ENCODE measurements at places on chromosomes 1 and 21. TPM values are rescaled to one million over a fixed set of nuclear protein-coding genes. Genes with fewer than 3 reads are reported as not detected.
A peak's percentile ranks its signal among the peaks of the same experiment; 100 is the strongest.

SPRR2B gene
- total RNA-seq: not detected

IFI44L gene
- total RNA-seq: 6.5 TPM

DNA sequence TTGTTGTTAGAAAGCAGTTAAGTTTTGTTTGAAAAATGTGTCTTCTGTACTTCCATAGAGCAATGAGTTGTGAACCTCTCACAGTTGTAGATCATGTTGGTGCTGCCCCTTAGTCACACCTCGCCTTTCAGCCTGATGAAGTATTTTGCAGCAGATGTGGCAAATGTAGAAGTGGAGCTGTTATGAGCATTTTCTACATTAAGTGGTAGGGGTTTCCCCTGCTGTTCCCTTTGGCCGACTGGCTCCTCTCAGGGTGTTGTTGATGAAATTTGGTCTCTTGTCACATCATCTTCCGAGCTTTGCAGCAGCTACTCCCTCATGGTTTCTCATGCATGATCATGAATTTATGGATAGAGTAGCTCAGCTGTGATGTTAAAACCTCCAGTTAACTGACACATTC is 33.6 kb upstream of the DENND1B start:
- no peak for DNase-seq

DNA sequence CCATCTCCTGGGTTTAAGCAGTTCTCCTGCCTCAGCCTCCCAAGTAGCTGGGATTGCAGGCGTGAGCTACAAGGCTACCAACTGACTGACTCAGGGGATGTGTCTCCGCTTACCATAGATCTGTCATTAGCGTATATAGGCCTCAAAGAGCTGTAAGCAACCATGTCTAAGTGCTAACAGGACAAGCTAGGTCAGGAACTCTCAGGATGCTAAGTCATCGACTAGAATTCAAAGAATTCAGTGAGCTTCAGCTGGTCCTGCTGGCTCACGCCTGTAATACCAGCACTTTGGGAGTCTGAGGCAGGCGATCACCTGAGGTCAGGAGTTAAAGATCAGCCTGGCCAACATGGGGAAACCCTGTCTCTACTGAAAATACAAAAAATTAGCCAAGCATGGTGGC is 29.5 kb downstream of the CAPN2 start:
- peak; percentile 0 for DNase-seq

- DNase-seq: no peak
These were observed 60.8 kb downstream of the TSEN15 start for GRCh38 chr1:184112176-184112948.

RNF186 gene
- total RNA-seq: not detected

GRCh38 chr1:112666946-112667345 is 7.5 kb upstream of the MOV10 start:
- no peak for DNase-seq

- DNase-seq: no peak
These were observed 62.9 kb downstream of the IFI44 start for GRCh38 chr1:78712467-78713051.

DNA sequence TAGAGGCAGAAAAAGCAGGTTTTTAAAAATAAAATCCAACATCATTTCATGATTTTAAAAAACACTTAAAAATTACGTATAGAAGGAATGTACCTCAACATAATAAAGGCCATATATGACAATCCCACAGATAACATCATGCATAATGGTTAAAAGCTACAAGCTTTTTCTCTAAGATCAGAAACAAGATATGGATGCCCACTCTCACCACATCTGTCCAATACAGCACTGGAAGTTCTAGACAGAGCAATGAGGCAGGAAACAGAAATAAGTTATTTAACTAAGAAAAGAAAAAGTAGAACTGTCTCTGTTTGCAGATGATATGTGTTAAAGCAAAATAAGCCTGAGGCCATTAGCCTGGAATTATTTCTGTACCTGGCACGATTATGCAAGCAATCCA is 96.3 kb downstream of the UCHL5 start:
- DNase-seq: no peak

- no peak for DNase-seq
These were observed 5.1 kb downstream of the CLCNKA start for GRCh38 chr1:16026723-16027484.

DNA sequence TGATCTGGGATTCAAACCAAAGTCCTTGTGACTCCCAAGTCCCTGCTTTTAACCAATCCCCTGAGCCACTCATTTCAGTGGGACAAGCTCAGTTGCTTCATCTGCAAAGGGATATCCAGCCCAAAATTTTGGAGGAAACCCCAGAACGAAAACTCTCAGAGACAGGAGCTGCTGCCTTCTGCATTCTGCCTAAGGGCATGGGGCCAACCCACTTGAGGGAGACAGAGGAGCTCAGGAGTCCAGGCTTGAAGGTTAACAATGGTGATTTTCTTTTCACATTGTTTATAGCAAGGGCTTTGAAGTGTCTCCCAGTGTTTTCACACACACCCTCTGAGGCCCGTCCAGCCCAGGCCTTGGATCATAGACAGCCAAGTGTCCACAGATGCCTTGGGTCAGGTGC is 148.1 kb upstream of the CTTNBP2NL start:
- peak; percentile 69 for DNase-seq

DNA sequence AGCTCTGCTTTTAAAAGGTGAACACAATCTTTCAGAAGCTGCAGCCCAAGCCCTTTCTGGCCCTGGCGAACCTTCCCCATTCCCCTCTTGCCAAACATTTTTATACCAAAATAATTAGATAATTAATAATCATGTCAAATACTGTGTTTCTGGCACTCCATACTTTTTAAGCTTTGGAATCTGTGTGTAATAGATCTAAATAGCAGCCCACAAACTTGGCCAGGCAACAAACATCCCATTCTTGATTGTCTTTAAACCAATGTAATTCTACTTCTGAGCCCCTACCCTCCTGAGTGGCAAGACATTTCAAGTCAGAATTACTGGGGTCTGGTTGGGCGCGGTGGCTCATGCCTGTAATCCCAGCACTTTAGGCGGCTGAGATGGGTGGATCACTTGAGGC is 137.7 kb downstream of the NAV1 start:
- no peak for DNase-seq

DNA sequence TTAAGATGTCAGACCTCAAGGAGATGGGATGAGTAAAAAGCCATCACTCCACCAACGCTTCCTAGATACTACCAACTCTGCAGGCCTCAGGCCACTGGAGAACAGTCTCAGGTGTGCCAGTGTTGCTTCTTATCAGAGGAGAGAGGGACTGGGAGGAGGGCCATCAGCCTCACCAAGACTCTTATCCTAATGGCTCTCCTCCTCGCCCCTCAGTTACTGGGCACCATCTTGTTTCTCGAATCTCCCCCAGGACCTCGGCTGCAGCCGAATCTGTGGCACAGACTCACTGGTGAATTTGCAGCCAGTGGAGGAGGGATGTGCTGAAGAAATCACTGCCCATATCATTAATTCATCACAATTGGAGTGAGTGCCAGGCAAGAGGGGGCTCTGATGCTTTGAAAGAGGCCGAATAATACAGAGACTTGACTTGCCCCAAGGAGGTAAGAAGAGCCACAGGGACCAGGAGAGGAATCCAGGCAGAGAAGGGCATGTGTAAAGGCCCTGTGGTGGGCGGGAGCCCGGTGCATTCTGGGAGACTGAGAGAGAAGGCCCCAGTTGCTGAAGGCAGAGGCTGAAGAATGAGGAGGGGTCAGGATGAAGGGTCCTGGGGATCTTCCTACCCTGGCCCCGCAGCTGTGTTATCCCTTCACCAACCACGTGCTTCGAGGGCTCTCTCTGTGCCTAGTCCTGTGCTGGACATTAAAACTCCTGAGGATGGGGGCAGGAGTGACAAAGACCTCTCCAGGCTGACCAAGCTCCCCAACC is 129.8 kb downstream of the PTPRU start:
- no peak for DNase-seq

DNA sequence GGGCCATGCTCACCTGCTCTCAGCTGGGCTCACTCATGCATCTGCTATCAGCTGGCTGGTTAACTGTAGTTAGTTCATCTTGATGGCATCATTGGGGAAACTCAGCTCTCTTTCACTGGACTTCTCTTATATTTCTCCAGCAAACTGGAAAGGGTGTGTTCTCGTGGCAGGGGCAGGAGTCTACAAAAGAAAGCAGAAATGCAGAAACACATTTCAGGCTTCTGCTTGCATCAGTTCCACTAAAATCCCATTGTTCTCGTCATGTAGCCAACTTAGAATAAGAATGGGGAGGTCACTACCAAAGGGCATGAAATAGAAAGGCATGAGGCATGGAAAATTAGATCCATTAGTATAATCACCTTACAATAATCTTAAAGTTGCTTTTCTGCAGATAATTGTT is 207.3 kb downstream of the NRIP1 start:
- no peak for DNase-seq

OR2T29 gene
- total RNA-seq: not detected

S100A12 gene
- total RNA-seq: 3.5 TPM

All from left ventricle myocardium superior (tissue), 1 donor.